ENCODE measurements at places on chromosomes 4 and X. TPM values are rescaled to one million over a fixed set of nuclear protein-coding genes. Genes with fewer than 3 reads are reported as not detected.

- DNase-seq: no peak
Observed at GRCh38 chr4:36282503-36283030, 1.2 kb downstream of the DTHD1 start.

GRCh38 chrX:12292996-12293765 is 154.9 kb downstream of the FRMPD4 start:
- no peak for DNase-seq

DNA sequence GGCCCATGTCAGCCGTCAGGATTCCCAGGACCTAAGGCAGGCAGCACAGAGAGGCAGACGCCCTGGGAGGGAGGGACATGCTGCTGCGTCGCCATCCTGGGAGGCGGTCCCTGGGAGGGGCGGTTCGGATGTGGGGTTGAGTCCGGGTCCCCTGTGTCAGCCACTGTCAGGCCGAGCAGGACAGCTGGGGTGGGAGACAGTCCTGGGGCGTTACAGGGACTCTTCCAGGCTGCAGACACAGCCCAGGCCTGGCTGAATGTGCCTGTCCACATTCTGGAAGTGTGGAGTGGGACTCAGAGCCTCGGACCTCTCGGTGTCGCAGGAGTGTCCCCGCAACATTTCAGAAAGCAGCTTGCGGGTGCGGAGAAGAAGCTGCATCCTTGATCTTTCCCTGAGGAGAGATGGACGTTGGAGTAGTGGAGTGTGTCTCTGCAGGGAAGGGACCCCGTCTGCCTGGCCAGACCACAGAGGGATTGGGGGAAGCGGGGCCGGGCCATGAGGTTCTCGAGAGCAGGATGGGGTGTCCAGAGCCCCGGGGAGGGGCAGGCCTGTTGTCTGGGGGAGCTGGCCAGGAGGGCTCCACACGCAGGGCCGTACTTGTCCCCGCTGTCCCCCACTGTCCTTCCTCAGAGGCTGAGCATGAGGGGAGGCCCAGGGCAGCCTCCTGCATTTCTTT is 6.1 kb downstream of the AKAP17A start:
- no peak for DNase-seq

- no peak for DNase-seq
Observed at GRCh38 chr4:3612281-3612680, 80.1 kb upstream of the LRPAP1 start.

The SLITRK4 gene
- total RNA-seq: not detected

All from natural killer cell treated with Interleukin-12 subunit alpha and Interleukin-12 subunit beta and Interleukin-15 and Interleukin-18, amount 100 ng/mL, for 72 hours (primary cell).